ENCODE measurements at places on chromosomes 5 and 9.

GRCh38 chr5:155728857-155729683 is 597.9 kb upstream of the SGCD start:
- no peak for DNase-seq

- no peak for DNase-seq
Measured at GRCh38 chr9:76882686-76883085, 23.2 kb downstream of the PRUNE2 start.

DNA sequence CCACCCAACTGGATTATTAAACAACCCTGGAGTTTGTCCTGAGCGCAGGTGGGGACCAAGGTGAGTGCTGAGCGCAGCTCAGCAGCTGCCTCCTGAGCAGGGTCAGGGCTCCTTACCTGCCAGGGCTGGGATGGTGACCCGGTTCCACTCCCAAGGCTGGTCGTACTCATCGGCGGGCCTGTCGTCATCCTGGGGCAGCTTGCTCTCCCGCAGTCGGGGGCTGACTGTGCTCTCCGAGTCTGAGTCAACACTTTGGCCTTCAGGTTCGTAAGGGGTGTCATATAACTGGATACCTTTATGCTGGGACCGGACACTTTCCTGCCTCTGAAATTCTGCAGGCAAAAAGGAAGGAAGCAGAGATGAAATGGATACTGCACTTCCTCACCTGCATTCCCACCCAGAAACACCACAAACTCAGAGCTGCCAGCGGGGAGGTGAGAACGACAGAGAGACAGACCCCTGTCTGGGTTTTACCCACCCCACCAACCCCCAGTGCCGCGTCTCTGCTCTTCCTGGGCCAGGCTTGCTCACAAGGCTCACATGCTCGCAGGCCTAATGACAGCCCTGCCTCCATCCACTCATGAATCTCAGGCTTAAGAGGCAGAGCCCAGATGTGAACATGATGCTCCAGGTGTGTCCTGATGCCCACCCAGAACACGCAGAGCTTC is 70.7 kb upstream of the SLC25A51 start:
- DNase-seq, result no peak

DNA sequence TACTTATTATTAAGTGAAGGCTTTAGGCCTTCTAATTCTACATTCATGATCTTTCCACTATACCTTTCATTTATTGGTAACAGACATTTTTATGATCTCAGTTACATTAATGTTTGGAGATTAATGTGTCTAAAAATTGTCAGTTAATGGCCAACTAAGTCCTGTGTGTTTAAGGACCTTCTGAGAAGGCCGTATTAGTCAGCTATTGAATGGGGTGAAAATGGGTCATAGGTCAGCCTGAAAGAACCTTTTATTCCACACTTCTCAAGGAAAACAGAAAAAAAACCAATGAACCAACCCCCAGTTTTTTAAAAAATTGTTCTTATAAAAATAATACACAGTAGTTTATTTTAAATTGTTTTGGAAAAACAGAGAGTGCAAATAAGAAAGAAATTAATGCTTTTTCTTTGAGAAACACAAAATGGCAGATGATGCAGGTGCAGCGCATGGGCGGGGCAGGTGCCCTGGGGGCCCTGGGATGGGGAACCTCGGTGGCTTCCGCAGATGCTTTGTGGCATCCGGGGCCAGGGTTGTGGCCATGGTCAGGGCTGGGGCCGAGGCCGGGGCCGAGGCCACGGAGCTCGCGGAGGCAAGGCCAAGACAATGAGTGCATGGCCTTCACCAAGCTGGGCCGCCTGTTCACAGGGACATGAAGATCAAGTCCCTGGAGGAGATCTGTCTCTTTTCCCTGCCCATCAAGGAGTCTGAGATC is 141.9 kb downstream of the SPATA31D1 start:
- no peak for DNase-seq

DNA sequence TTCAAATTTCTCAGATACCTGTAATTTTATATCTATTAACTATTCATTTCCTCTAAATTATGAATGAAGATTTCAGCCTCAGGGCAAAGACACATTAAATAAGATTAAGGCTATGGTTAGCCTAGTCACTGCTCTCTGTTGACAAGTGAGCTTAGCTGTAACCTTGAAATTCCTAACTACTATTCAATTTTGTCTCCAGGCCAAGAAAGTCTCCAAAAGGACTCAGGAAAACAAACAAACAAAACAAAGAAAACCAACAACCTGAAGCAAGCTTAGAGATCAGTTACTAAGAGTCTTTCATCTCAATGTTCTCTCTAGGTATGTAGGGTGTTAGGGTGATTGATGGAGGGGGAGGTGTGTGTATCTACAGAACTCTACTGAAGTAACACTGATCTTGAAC is 9.6 kb upstream of the CTNNAL1 start:
- no peak for DNase-seq

DNA sequence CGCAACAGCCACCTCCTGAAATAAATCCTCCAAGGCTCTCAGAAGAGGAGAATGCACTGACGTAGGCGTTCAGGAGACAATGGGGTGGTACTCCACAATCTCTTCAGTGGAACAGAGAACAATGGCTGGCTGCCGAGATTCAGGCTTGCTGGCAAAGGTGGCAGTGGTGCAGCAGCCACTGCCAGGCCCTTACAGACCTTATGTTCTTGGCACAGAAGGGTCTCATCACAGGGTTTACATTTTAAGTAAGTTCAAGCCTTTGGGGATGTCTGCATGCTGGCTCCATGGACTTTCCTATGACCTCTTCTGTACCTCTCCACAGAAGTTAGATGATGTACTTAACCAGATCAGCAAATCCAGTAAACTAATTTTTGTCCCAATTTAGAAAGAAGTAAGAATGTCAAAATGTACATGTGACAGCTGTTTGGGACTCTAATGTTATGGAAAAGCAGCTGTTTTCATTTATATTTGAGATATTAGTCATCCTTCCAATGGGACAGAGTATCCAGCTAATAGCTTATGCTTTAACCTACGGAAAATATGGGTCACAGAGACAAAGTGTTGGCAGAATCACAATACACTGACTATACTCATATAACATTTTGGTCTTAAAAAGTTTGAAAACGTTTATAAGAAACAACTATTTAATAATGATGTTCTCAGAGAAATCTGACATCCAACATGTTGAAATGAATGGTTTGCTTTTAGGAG is 180.9 kb downstream of the MAPKAP1 start:
- no peak for DNase-seq

GRCh38 chr9:20989923-20990341 is 41.5 kb downstream of the HACD4 start:
- DNase-seq, result no peak

GRCh38 chr9:79574781-79575180 is 3.0 kb downstream of the TLE4 start:
- no peak for DNase-seq

- DNase-seq, result no peak
Measured at GRCh38 chr9:93126825-93127368, 7.2 kb downstream of the NINJ1 start.

GRCh38 chr9:110246214-110246613 is 10.1 kb downstream of the TXN start:
- DNase-seq, result no peak

- DNase-seq, result no peak
Measured at GRCh38 chr5:370959-371810, 49.7 kb downstream of the AHRR start.

- no peak for DNase-seq
Measured at GRCh38 chr9:3954331-3955304, 345.2 kb downstream of the GLIS3 start.

DNA sequence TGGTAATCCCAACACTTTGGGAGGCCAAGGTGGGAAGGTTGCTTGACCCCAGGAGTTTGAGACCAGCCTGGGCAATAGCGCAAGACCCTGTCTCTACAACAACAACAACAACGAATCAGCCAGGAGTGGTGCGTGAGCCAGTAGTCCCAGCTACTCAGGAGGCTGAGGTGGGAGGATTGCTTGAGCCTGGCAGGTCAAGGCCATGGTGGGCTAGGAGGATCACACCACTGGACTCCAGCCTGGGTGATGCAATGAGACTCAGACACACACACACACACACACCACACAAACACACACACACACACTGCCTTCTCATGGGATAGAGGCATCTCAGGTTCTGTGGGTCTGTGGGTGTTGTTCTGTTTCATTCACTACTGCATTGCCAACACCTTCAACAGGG is 115.0 kb downstream of the DCP2 start:
- DNase-seq, result no peak

DNA sequence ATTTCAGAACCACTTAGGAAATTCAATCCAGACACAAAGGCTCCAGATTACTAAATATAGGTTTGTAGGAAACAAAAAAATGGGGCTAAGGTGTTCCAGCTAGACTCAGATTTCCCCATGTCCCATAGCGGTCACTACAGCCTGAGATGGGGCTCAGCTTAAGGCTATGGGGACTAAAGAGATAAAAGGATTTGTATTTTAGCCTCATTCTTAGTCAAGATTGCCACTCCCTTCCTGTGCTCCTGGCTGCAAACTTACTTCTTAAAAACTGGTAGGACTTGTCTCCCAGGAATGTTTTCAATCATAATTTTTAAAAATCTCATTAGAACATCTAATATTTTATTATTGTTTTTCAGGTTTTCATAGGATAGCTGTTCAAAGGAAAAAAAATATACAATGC is 253.8 kb upstream of the DAB2 start:
- no peak for DNase-seq

GRCh38 chr9:90035471-90035870 is 430.7 kb downstream of the GADD45G start:
- DNase-seq, result no peak

Data from stimulated activated CD8-positive, alpha-beta memory T cell treated with anti-CD3 and anti-CD28 coated beads, Interleukin-2, amount 100 ng/mL, for 1 hour (primary cell).